ENCODE measurements at places on chromosomes 4 and X. TPM values are rescaled to one million over a fixed set of nuclear protein-coding genes. Genes with fewer than 3 reads are reported as not detected.
A peak's percentile ranks its signal among the peaks of the same experiment; 100 is the strongest.

- no peaks in the 10 kb centered on the region for H3K4me1 ChIP-seq
- no peak overlapping the region for H3K4me3 ChIP-seq
- H3K36me3 ChIP-seq = no peaks in the 10 kb centered on the region
- DNase-seq = no peak
- H3K27me3 ChIP-seq = no peaks in the 10 kb centered on the region
Measured at GRCh38 chr4:122865425-122865824, 38.8 kb downstream of the FGF2 start.

- H3K4me1 ChIP-seq = no peaks in the 10 kb centered on the region
- H3K4me3 ChIP-seq = no peak overlapping the region
- H3K27me3 ChIP-seq = no peaks in the 10 kb centered on the region
- H3K27ac ChIP-seq = no peak overlapping the region
Measured at GRCh38 chr4:159002950-159003349, 99.9 kb upstream of the RAPGEF2 start.

DNA sequence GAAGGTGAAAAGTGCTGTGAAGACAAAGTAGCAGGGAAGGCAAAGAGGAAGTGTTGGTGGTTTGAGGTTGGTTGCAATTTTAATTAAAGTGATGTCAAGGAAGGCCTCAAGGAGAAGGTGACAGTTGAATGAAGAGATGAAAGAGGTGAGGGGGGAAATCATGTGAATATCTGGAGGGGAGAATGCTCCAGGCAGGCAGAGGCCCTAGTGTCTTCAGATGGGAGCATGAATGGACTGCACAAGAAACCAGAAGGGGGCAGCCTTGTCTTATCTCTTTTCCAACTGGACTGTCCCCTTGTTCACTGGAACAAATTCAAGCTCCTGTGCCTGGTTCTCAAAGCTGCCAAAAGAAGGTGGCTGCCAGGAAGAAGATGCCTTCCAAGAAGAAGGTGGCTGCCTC lies 68.4 kb downstream of the MAOB start:
- H3K27ac ChIP-seq = no peak overlapping the region
- no peaks in the 10 kb centered on the region for H3K4me1 ChIP-seq
- no peaks in the 10 kb centered on the region for H3K36me3 ChIP-seq
- H3K4me3 ChIP-seq = no peak overlapping the region
- H3K27me3 ChIP-seq = no peaks in the 10 kb centered on the region

DNA sequence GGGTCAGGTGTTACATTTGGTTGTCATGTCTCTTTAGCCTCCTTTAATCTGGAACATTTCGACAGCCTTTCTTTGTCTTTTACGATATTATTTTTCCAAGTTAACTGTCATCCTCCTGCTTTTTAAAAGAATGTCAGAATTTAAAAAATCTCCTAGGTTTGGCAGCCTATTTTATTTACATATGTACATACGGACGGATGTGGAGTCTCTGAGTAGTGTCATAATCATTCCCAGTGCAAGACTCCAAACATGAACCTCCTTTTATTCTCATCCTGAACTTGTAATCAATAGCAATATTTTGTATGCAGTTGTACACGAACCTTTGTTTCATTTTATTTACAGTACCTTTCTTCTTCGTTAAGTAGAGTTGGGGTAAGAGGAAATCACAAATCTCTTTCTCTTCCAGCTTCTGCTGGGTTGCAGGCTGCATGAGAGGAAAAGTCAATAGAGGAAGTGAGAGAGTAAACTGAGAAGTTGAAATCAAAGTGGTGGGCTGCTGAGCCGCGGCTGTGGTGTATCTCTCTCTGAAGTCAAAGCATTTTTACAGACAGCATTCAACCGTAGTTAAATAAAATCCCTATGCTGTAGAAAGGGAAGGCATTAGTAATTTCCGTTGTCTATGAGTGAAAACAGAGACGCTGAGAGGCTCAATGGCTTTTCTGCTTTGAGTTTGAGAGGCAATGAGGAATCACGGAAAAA lies 53.9 kb upstream of the RPS6KA3 start:
- H3K27ac ChIP-seq = peak overlapping the region; percentile 30
- H3K36me3 ChIP-seq = no peaks in the 10 kb centered on the region
- no peaks in the 10 kb centered on the region for H3K27me3 ChIP-seq
- peaks cover 19% of the 10 kb centered on the region for H3K4me1 ChIP-seq

The EREG gene
- not detected for total RNA-seq

Data from Karpas-422 (cell line).